ENCODE measurements at places on chromosomes 16 and 17.

DNA sequence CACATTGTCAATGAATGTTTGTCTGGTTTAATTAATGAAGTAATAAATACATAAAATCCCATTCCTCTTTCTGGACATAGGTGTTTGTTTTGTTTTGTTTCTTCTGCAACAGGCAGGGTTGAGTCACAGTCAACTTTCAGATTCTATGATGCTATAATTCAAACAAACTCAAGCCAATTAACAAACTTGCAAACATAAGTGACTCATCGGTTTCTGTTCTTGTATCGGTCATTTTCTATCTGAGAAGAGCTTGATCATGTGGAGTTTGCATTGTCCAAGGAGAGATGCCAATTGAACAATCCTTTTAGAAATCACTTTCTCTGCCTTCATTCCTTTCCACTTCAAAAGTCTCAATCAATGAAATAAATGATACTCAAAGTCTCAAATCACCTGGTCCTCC, 294.2 kb upstream of the C16orf82 start:
- DNase-seq = no peak

DNA sequence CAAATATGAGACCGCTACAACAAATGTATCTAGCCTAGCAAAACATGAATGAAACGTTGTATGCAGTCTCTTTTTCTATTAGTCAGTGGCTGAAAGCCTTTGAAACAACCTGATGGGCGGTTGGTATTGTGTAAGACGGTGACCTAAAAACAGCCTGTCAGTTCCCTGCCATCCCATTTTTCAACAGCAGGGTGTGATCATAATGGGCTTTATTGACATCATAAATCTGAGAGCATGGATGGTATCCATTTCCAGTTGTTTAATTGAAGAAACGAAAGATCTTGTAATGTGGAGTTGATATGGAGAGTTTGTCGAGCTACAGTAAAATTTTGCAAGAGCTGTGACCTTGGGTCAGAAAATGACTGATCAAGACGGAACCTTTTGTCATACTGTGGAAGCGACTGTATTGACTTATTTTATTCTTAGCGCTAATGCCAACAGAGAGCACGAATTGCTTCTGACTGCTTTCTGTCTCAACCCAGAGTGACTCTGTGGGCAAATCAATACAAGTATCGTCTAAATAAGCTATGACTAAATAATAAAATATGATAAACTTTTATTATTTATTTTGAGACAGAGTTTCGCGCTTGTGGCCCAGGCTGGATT, 12.3 kb upstream of the MEIOB start:
- no peak for DNase-seq

DNA sequence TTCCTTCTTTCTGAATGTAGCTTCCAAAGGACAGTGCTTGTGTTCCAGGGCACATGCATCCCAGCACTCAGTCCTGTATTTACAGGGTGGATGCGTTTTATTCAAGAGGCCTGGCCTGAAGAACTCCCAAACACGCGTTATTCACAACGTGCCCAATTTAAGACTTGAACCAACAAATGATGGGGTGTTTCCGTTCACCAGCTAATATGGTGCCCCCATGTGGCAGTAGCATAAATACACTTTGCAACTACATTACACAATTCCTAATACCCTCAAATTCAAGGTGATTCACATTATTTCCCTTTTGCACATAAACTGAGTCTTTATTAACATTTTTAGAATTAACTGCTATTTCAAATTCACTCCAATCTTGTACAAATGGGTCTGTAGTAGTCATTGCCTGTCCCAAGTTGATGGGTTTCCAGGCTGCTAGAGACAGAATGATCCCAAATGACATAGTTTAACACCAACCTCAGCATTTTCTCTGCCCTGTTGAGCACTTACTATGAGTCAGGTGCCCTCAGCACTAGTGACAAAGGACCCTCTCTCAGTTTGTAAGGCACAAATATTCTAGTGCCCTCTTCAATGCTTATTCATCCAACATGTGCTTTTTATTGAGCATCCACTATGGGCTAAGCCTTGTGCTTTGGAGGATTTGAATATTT, 26.9 kb downstream of the HSD17B2 start:
- DNase-seq = no peak

- no peak for DNase-seq
Observed at GRCh38 chr16:8907096-8907495, 24.9 kb downstream of the LITAFD start.

DNA sequence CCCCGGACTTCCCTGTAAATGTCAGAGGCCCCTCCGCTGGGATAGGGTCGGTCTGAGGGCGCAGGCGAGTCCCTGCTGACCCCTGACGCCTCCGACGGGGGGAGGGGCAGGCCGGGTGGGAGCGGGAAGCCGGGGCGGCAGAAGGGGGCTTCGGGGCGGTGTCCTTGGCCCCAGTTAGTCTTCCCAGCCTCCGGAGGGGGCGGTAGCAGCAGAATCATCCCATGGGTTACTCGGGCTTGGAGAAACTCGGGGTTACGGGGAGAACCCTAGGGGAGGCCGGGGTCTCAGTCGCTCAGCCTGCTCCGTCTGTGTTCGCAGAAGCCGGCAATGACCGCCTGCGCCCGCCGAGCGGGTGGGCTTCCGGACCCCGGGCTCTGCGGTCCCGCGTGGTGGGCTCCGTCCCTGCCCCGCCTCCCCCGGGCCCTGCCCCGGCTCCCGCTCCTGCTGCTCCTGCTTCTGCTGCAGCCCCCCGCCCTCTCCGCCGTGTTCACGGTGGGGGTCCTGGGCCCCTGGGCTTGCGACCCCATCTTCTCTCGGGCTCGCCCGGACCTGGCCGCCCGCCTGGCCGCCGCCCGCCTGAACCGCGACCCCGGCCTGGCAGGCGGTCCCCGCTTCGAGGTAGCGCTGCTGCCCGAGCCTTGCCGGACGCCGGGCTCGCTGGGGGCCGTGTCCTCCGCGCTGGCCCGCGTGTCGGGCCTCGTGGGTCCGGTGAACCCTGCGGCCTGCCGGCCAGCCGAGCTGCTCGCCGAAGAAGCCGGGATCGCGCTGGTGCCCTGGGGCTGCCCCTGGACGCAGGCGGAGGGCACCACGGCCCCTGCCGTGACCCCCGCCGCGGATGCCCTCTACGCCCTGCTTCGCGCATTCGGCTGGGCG, 542 bp downstream of the GUCY2D start:
- DNase-seq = no peak

DNA sequence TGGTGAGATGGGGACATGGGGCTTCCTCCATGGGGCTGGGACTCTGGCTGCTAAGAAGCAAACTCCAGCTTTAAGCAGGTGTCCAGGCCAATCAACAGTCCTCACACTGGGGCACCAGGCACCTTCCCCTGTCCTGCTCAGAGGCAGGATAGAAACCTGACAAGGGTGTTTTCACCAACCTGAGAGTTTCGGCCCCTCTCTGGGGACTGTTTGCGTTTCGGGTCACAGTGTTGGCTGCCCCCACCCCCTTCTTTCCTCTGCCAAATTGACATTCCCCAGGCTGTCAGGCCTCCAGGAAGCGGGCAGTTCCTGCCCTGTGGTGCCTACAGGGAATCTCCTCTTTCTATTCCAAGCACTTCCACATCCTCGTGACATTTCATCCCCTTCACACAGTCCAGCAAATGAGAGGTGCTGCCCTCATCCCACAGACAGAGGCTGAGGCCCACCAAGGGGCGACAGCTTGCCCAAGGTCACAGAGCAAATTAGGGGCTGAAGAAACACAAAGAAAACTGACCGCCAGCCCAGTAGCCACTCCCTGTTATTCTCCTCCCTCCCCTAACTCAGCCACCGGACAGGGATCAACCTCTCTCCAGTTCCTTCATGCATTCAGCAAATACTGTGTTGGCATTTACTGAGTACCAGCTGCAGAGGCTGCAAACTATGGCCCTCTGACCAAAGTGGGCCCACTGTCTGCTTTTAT, 38.0 kb downstream of the MMP15 start:
- DNase-seq = no peak

DNA sequence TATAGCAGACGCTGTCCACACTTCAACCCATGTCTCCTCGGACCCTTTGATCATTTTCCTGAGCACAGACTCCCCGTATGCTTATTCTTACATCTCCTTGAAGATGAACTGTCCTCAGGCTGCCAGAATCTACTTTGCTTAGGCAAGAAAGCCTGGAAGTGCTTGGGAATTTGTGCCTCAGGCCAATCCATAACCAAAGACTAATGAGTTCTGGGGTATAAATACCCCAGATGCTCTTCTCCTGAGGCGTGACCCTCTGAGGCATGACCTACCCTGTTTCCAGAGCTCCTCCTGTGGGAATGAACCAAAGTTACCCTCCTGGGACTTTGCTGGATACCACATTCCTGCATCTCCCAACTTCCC, 10.1 kb upstream of the TEKT3 start:
- no peak for DNase-seq

DNA sequence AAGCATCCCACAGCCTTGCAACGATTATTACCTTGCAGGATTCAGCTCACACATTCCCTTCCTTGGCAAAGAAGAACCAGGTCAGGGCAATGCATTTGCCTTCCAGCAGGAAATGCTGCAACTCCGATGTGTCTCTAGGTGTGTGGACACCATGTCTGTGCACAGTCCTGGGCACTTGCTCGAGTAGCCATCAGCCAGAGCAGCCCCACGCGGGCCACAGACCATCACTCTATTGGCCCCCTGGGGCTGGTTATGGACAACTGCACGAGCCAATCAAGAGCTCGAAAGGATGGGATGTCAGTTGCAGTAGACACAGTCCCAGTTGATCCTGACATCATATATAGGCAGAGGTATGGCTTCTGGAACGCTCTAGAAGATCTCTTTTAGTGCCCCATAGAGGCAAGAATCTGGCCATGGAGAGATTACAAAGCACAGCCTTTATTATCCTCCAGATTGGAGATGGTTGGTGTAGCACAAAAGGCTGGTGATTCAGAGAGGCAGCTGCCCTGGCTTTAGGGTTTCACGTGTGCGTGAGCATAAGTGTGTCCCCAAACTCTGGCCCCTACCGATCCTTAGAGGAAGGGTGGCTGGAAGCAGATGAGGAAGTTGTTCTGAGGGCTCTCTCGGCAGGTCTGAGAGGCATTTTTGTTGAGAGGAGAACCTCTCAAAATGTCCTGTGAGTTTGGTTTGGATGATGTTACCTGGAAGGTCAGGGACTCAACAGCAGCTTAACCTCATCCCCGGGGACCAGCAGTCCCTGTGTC, 403.8 kb downstream of the SEC14L1 start:
- DNase-seq = no peak

GRCh38 chr17:32958418-32958817, 30.5 kb downstream of the TMEM98 start:
- no peak for DNase-seq

GRCh38 chr16:51876934-51877333, 670.0 kb downstream of the TOX3 start:
- no peak for DNase-seq

DNA sequence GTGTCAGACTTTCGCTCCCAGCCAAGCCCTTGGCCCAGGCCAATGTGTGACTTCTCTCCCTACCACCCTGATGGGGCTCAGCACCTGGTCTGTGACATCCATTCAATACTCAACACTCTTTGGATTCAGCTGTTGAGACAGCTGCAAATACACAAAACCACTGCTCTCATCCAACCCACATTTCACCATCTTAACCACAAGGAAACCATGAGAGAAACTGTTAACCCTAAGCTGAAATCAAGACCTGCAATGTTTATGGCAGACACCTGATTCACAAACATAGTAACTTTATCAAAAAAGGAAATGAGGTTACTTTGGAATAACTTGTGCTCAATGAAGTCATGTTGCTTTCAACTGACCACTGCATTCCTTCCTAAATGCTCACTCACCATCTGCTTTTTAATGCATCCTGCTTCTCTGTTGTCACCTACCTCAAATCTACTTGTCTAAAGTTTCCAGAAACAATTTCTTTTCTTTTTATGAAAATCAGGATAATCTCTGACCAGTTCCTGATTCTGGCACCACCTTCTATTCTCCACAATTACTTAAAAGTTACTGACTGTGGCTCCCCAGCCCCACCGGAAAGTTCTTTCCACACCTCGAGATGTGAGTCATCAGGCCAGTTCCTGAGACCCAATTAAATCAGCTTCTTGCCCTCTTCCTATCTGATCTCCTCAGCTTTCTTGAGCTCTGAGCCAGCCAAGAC, 88.2 kb downstream of the NOG start:
- peak; percentile 93 for DNase-seq

GRCh38 chr16:57266531-57267260, 17.8 kb downstream of the PLLP start:
- peak; percentile 79 for DNase-seq

DNA sequence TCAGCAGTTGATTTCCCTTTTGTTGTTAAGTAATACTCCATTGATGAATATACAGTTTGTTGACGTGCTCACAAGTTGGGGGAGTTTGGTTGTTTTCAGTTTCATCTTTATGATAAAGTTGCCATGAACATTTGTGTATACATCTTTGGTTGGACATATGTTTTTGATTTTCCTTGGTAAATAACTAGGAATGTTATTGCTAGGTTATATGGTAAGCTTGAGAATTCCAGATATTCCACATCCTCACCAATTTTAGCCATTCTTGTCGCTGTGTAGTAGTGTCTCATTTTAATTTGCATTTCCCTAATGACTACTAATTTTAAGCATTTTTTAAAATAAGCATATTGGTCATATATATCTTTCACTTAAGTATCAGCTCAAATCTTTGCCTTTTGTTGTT, 55.0 kb upstream of the RASL10B start:
- DNase-seq = no peak

GRCh38 chr17:846901-847843, 65.0 kb downstream of the MRM3 start:
- no peak for DNase-seq

GRCh38 chr17:63082952-63083351, 116.9 kb downstream of the TANC2 start:
- DNase-seq = no peak

DNA sequence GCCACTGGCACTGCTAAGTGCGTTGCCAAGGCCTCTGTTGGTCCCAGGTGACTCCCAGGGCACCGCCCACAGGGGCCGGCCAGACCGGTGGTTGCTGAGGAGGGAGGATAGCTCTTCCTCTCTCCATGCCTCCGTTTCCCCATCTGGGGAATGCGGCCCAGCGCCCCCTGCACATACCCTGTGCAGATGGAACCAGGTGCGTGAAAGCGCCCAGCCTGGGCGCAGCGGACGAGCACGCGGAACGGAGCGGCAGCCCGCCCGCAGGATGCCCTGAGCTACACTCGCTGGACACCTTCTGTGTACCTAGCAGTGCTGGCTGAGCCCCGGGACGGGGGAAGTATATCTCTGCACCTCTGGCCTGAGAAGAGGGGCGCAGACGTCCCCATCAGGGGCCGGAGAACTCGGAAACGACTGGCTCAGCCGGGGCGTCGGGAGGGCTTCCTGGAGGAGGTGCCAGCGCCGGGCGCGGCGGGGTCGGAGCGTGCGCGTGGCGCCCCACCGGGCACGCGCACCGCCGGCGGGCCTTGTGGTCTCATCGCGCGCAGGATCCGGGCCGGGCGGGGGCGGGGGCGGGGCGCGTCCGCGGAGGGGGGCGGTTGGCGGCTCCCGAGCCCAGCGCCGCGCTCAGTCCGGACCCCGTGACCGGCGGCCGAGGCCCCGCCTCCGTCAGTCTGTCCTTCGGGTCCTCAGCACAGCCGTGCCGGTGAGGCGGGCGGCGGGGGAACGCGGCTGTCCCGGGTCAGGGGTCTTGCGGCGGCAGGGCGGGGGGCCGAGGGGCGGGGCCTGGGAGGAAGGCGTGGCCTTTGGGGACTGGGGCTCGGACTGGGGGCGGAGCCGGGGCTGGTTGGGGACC, at the start of the genes CCDC78 and HAGHL:
CCDC78 (minus strand) TSS at position 6 of the 853 bp plus-strand sequence. CDS start 76 bp downstream, outside the sequence.
HAGHL (plus strand) TSS at position 669 of the 853 bp plus-strand sequence. CDS start 404 bp downstream, outside the sequence.
- DNase-seq = no peak
